ENCODE measurements at places on chromosomes 1 and 21.
A peak's percentile ranks its signal among the peaks of the same experiment; 100 is the strongest.

GRCh38 chr21:15018382-15018781 is 46.4 kb downstream of the NRIP1 start:
- no peak for DNase-seq

GRCh38 chr1:85289848-85290335 is 13.5 kb upstream of the BCL10 start:
- DNase-seq, result no peak

DNA sequence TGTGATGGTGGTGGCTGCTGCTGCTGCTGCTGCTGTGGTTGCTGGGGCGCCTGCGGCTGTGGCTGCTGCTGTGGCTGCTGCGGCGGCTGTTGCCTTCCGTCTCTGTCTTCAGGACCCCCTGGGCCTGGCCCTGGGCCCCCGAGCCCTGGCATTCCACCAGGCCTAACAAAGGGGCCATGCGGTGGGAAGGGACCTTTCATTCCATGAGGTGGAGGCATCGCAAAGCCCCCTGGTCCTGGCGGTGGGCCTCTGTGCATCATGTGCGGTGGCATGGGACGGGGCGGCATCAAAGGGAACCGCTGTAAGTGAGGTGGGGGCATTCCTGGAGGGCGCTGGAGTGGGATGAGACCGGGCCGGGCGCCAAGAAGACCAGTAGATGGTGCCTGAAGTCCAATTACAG is 12.4 kb downstream of the SOD1 start:
- DNase-seq, result no peak

DNA sequence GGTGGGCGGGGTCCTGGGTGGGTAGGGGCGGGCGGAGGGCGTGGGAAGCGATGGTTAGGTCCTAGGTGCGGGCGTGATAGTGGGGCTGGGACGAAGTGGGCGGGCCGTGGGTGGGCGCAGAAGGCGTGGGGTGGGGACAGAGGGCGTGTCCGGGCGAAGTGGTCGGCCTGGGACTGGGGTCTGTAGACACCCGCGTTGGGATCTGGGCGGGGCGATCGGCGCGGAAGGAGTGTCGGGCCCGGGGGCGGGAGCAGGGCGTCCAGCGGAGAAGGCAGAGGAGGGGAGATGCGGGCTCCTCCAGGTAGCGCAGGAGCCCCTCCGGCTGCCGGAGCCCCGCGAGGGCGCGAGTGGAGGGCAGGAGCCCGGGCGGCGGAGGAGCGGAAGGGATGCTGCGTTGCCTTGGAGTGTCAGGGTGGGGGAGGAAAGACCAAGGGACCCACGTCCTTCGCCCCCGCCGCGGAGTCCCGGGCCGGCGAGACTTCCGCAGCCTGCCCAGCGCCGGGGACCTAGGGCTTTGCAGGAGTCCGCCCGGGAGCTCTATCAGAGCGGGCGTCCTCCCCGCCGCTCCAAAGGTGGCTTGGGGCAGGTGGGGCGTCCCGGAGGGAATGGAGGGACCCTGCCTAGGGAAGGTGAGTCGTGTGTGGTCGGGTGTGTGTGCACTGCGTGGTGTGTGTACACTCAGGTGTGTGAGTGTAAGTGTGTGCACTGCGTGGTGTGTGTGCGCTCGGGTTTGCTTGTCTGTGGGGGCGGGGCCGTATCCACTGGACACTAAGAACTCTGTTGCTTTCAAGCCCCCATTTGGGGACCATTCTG is 27.0 kb upstream of the PRSS38 start:
- DNase-seq, result peak; percentile 75

- no peak for DNase-seq
Measured at GRCh38 chr1:201842472-201843027, 13.6 kb downstream of the IPO9 start.

DNA sequence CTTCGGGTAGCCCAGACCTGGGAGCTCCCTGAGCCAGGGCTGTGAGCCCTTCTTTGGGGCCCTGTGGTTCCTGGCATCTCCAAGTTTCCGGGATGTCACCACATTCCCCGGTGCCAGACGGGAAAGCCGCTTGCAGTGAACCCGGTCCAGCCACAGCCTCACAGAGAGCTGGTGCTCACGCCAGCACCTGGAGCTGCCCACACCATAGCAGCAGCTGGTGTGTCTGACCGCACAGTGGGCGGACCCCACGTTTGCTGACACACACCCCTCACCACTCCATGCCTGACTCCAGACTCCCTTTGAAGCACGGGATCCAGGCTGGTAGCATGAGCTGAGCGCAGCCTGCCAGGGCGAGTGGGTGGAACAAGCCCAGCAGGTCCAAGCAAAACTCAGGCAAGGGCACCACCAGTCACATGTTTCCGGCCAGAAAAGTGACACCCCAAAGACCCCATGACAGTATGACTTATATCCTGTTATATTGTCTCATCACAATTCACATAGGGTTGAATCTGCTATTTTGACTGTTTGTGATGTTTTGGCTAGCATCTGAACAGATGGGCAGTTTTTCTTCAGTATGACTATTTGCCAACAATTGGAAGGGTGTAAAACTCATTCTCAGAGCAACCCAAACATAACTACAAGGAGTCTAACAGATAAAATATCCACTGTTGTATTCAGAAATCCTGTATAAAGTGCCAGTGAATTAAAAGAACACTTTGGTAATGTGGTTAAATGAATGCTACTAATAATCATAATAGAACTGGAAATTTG is 285.4 kb downstream of the SMYD3 start:
- DNase-seq, result no peak

DNA sequence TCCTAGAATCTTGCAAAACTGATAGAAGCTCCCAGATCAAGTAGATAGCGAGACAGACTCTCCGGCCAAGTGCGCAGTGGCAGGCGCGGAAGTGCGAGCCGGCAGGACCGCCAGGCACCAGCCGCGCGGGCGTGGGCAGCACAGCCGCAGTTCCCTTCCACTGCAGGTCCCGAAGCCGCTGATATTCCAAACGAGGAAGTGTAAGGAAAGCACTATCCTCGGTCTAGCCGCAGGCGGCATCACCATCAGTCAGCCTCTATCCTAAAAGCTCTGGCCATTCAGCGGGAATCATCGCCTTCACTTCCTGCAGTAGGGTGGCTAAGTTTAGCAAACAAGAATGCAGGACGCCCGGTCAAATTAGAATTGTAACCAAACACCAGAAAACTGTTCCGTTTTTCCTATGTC is 710 bp downstream of the GLRX2 start:
- DNase-seq, result peak; percentile 27

- DNase-seq, result no peak
Measured at GRCh38 chr1:43975249-43975961, 645 bp downstream of the ATP6V0B start.

DNA sequence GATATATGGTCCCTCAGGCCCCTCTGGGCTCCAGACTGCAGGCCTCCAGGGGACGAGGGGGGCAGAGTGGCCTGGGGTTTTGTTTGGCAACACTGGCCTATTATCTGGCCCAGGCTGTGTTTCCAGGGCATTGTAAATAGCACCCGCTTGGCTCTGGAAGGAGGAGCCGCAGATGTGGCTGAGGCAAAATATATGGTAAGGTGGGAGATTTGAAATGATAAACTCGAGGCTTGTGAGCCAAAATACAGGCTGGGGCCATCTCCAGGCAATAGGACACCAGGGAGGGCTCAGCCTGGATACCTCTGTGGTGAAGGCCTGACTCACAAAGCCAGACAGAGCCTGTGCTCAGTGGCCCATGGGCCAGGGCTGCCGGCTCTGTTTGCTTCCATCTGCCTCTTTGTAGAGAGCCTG is 14.0 kb downstream of the NAV1 start:
- no peak for DNase-seq

GRCh38 chr21:26961698-26962097 is 5.2 kb downstream of the ADAMTS5 start:
- no peak for DNase-seq

DNA sequence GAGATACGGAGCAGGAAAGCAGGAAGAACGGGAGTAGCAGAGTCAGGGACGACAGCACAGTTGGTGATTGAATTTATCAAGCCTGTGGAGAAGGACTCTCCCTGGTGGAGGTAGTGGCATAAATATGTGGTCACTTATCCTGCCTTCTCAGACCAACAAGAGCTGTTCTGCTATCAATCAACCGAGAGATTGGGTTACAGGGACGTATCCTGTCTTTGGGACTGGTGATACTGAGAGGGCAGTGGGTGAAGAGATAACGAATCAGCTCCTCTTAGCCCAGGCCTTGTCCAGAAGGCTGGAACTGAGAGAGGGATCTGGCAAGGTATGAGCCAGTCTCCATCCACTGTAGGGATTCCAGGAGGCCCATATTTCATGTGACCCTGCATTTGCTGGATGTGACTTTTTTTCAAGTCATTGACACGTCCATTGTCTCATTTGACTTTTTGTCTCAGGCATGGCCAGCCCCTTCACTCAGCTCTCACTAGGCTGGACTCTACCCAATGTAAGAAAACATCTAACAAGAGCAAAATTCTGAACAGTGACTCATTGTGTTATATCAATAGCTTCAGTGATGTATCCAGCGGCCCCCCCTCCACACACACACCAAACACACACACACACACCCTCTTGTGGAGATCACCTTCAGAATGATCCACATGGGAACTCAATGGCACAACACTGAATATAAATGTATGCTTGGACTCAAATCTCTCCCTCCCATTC is 11.3 kb downstream of the C1orf116 start:
- DNase-seq, result no peak

GRCh38 chr1:165496501-165496900 is 47.3 kb upstream of the LRRC52 start:
- peak; percentile 1 for DNase-seq

GRCh38 chr1:27504588-27505419 is 14.8 kb upstream of the WASF2 start:
- no peak for DNase-seq

DNA sequence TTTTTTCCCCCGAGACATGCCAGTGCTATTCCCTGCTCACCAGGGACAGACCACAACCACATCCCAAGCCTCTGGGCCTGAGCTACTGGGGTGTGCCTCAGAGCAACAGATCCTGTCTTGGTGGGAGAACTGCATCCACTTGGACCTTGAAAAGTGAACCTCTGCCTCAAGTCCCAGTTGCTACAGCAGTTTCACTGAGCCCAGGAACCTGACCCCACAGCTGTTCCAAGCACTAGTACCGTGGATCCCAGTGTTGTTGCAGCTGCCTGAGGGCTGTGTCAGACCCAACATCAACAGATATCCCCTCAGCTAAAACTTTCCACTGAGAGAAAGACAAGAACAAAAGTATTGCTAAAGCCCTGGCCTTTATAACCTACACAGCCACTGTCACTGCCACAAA is 373.0 kb downstream of the PLPP3 start:
- DNase-seq, result no peak

DNA sequence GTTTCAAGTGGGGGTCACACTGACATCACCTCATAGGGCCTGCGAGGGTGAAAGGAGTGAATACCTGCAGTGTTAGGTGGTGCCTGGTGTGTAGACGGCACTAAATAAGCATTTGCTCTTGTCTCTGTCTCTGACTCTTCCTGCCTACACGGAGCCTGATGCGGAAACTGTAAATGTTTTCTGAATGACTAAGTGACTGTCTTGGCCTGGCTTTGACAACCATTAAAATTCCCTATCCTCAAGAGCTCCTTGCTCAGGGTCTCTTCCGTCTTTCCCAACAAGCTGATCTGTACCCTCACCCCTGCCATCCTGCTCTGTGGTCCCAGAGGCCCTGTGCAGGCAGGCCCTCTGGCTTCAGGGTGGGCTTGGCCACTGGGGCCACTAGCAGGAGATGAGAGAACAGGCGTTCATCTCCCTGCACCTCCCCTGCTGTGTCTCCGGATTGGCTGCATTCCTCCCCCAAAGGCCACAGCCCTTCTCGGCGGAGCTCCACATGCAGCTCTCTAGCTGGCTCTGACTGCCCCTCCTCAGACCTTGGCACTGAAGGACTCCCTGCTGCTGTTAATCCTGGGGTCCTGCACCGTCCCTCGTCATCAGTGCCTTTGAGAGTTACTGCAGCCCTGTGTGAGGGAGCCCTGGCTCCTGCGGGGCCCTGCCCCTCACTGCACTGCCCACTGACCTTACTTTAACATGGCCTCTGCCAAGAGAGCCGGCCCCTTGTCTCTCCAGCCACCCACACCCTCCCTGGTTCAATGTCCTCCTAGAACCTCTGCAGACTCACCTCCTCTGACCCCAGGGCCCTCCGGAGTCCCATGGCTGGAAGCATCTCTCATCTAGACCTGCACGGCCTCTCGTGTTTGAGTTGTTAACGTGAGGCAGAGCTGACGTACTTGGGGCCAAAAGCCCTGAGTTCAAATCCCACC is 211.1 kb downstream of the MATN1 start:
- DNase-seq, result no peak

DNA sequence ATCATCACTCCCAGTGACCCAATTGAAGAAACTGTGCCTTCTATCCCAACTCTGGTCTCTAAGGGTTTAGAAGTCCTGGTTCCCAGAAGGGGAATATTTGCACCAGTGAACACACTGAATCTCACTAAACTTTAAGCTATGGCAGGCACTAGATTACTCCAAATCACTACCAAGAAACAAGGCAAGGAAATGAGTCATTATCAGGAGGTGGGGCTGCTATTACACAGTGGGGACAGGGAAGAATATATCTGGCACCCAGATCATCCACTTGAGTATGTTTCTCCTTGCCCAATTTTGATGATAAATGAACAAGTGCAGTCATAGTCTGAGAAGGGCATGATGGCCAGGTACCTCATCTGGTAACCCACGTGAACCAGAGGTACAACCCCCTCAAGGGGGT is 7.0 kb downstream of the MRPL9 start:
- no peak for DNase-seq

DNA sequence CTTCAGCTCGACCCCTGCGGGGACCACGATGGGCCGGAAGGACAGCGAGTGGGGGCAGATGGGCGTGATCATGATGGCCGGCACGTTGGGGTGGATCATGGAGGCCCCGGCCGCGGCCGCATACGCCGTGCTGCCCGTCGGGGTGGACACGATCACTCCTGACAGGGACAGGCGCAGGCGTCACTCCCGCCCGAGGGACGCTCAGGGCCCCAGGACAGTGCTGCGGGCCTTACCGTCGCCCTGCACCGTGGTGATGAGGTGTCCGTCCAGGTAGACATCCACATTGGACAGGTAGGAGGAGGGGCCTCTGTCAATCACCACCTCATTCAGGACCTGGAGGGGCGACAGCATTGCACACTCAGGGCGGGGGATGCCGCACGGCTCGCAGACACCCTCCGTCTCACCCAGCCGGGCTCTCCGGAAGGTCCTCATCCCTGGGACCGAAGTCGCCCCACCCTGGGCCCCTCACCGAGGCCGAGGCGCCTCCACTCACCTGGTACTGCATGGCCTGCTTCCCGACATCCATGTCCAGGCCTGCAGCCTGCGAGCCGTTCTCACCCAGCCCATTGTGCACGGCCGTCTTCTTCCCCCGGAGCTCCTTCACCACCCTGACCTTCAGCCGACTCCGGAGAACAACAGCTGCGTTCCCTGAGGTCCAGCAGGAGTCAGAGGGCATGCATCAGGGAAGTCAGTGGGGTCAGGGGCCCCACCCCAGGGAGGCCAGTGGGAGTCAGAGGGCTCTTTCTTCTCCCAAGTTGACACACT is 24.0 kb downstream of the NADK start:
- DNase-seq, result no peak

GRCh38 chr1:59169703-59170102 is 127.2 kb upstream of the FGGY start:
- DNase-seq, result no peak

- no peak for DNase-seq
Measured at GRCh38 chr1:18230321-18230720, 122.7 kb downstream of the IGSF21 start.

- peak; percentile 89 for DNase-seq
Measured at GRCh38 chr1:225733254-225733653, 44.4 kb upstream of the SRP9 start.
